Activated T-helper 1 cell treated with anti-CD3 and anti-CD28 coated beads, Interleukin-2, amount 50 U/mL, for 16 hours (primary cell): ENCODE measurements at places on chromosomes 1 and 21.
A peak's percentile ranks its signal among the peaks of the same experiment; 100 is the strongest.

GRCh38 chr1:18912550-18912949 lies 10.2 kb upstream of the ALDH4A1 start:
- no peak for DNase-seq

- DNase-seq = no peak
Measured at GRCh38 chr1:51907079-51907702, 28.7 kb upstream of the NRDC start.

DNA sequence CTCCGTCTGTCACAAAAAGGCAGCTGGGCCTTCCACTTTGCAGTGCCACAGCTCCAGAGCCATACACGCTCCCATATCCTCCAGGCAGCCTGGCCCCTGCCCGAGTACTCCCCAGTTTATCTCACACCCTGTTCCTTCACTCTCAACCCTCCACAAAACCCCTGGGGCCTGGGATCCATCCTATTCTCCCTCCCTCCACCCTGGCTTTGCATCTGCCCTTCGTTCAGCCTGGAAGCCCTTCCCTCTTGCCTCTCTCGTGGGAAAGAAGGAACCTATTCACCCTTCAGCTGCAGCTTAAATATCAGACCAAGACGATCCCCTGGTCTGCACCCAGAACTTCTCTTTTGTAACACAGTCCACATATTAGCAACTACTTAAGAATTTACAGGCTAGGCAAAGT lies 56.7 kb downstream of the CAMK2N1 start:
- no peak for DNase-seq

GRCh38 chr1:176501599-176501998 lies 38.6 kb downstream of the PAPPA2 start:
- DNase-seq = no peak

GRCh38 chr1:206556750-206557635 lies 49.7 kb downstream of the RASSF5 start:
- DNase-seq = peak; percentile 82

GRCh38 chr1:7847599-7847998 lies 5.3 kb downstream of the UTS2 start:
- DNase-seq = no peak

GRCh38 chr1:92211166-92211565 lies 6.5 kb upstream of the C1orf146 start:
- DNase-seq = no peak

GRCh38 chr1:187854457-187854856 lies 1025.7 kb downstream of the PLA2G4A start:
- DNase-seq = no peak

- no peak for DNase-seq
Measured at GRCh38 chr1:225626698-225627097, 26.2 kb downstream of the ENAH start.

DNA sequence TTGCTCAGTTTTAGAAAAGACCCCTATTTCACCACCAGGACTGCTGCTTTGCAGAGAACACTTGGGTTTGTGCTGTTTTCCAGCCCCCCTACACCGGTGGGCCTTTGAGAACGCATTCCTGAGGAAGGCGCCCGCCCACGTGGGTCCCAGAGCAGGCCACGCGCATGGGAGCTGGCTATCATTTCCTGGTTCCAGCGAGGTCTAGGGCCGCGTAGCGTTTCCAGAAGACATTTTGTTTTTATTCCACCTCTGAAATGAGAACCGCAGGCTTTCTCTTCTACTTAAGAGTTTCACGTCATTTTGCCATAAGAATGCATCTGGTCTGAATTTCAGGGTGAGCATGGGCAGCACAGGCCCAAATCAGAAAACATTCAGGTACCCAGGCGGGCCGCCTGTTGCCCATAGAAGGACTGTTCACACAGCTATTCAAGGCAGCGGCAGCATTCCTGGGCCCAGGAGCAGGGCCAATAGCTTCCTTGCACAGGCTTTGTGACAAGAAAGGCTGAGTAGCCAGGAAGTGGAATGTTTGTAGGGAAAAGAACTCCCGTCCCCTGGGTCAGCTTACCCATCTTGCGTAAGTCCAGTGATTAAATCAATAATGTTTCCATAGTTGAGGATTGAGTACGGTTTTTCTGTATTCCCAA lies 1.4 kb upstream of the KLHL21 start:
- DNase-seq = no peak

DNA sequence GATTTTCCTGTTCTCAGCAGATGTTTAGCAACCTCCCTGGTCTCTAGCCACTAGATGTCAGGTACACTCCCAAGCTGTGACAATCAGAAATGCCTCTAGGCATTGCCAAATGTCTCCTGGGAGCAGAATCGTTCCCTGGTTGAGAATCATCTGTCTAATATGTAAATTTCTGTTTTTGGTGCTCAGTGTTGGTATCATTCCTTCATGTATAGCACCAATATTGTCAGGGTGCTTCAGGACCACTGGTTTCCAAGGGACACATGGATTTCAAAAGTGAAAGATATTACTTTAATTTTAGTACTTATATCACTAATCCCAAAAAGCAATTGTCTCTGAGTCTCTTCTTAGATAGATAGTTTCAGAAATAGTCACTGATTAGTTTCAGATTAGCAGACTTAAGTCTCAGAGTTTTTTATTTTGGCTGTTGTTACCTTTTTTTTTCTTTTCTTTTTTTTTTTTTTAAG lies 160.1 kb downstream of the PTPRC start:
- DNase-seq = no peak

- no peak for DNase-seq
Measured at GRCh38 chr21:35363458-35363857, 314.4 kb upstream of the RUNX1 start.

DNA sequence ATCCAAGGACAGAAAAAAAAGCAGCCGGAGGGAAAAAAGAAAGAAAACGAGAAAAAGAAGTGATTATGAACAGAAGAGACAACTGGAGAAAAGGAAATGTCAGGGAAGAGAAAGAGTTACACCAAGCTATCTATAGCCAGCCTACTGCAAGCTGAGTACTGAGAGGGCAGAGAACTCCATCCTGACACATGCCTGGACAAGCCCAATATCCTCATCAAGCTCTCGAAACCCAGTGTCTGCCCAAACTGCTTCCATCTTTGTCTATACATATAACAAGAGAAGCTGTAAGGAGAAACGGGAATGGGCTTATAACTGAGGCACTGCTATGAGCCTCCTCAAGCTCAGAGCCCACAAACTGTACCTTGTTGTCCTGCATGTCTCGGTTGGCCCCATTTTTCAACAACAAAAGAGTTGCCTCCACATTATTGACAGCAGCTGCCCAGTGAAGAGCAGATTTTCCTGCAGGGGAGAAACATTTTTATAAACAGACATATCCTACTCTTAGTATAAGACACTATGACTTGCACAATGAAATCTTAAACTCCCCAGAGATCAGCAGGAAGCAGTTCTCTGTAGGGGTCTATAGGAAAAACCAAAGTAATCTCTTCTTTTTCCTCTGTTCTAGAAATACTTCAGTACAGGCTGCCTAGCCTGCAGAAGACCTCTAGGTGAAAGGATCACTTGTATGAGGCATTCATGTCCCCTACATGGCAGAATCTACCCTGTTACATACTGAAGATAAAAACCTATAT lies 21.2 kb upstream of the ADAM30 start:
- no peak for DNase-seq

DNA sequence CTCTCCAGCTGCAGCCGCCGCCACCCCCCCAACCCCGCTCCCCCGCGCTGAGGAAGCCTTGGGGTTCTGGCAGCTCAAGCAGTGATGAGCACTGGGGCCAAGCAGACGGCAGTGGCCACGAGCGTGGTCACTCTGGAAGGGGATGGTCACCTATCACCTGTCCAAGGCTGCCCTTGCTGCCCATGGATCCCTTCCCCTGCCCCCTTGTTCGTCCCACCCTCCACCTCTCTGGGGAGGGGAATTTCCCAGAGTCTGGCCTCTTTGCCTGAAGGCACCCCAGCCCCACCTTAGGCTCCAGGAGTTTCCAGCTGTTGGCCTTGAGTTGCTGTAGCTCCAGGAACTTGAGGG lies 7.2 kb upstream of the SMIM12 start:
- no peak for DNase-seq

DNA sequence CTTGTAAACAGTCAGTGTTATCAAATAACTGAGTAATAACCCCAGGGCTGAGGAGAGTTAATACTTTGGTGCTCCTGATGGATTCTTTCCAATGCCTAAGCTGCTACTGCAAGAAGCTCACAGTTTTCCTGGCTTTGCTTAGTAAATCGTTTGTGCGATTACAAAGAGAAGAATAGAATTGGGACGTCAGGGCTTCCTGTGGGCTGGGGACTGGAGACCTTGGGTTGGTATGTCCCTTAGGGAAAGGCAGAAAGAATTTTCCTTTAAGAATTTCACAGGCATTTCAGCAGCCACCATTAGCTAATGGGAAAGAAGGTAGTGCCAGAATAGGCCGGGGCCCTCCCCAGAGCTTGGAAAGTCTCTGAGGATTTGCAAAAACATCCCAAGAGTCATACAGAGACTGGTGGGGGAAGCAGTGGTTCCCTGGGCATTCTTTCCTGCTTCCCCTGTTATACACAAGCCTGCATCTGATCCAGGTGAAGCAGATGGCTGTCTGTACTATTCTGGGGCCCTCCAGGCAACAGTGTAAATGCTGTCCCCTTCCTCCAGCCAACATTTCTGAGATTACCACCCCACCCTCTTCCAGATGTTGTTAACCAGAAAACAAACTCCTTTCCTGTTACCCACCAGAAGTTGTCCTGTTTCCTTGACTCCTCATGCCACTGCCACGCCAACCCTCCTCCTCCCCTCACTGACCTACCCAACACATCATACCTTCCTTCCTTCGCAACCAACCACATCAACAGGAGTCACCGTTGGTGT lies 40.2 kb downstream of the PLXNA2 start:
- DNase-seq = no peak

- DNase-seq = no peak
Measured at GRCh38 chr1:226656601-226657277, 82.3 kb downstream of the ITPKB start.

- DNase-seq = no peak
Measured at GRCh38 chr1:218426343-218426657, 81.2 kb downstream of the TGFB2 start.

GRCh38 chr1:64242895-64243756 lies 39.7 kb downstream of the UBE2U start:
- no peak for DNase-seq

- no peak for DNase-seq
Measured at GRCh38 chr1:228095938-228096337, 7.2 kb downstream of the C1orf35 start.

DNA sequence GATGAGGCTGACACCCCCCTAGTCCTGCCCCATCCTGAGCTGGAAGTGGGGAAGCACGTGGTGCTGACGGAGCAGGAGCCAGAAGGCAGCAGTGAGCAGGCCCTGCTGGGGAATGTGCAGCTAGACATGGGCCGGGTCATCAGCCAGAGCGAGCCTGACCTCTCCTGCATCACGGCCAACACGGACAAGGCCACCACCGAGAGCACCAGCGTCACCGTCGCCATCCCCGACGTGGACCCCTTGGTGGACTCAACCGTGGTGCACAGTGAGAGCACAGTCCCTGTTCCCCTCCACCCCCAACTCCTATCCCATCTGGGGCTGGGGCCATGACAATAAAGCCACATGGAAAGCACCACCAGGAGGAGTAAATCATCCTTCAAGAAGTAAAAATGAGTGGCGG lies 250.2 kb downstream of the CACNA1E start:
- no peak for DNase-seq

GRCh38 chr1:204130981-204131892 lies 20.6 kb downstream of the ETNK2 start:
- no peak for DNase-seq
